ENCODE measurements at places on chromosomes 5 and 9. TPM values are rescaled to one million over a fixed set of nuclear protein-coding genes. Genes with fewer than 3 reads are reported as not detected.

- DNase-seq, result no peak
Observed at GRCh38 chr9:10366171-10366779, 246.5 kb downstream of the PTPRD start.

- no peak for DNase-seq
Observed at GRCh38 chr9:133125941-133126696, 5.1 kb upstream of the RALGDS start.

GRCh38 chr9:85949586-85950335, 8.8 kb downstream of the NAA35 start:
- no peak for DNase-seq

DNA sequence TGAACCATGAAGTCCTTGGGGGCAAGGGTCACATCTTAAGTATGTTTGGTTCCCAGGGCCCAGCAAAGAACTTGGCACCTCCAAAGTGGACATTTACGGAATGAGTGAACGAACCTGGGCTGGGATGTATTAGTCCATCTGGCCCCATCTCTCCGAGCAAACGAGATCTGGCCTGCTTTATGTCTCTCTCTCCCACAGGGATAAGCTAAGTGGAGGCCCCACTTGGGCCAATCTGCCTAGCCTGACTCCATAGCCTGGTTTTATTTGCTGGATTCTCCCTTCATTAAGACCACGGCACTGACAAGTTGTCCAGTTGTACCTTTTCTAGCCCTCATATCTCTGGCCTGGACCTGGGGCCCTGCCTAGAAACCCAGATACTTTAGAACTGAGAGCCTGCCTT, 2.1 kb downstream of the TTLL11 start:
- DNase-seq, result no peak

GRCh38 chr5:179260324-179261070, 84.8 kb downstream of the ADAMTS2 start:
- DNase-seq, result no peak

- no peak for DNase-seq
Observed at GRCh38 chr9:9108641-9109040, 1309.1 kb upstream of the DMAC1 start.

GRCh38 chr5:113253037-113253436, 181.8 kb downstream of the TSSK1B start:
- DNase-seq, result no peak

GRCh38 chr5:160899735-160900134, 47.7 kb upstream of the ATP10B start:
- DNase-seq, result no peak

DNA sequence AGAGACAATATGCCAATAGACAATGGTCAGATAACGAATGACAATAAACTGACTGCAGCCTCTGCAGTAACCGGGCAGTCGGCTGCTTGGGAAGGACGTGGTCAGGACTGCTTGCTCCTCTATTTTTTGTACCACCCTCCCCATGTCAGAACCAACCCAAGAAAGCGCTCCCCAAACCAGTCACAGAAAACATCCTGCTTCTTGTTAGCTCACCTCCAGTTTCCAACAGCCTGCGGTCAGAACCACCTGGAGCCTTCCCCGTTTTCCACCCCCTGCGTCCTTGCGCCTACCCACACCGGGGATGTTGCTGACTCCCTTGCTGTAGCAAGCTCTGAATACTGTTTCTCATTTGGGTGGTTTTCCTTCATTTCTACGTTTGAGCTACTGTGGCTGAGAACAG, 1.7 kb upstream of the MRNIP start:
- DNase-seq, result no peak

DNA sequence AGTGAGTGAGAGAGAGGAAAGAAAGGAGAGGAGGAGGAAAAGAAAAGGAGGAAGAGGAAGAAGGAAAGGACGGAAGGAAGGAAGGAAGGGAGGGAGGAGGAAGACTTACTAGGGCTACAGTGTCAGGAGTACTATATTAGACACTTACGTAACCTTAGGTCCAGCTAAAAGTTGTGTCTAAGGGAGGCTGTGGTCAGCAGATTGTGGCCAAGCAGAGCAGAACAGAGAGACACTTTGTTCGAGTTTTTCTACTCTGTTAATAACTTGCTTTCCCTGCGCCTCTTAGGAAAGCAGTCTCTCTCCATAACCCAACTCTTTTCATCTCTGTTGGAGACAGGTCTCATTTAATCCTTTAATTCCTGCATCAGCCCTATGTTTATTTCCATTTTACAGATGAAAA, 138.9 kb downstream of the KCNN2 start:
- no peak for DNase-seq

DNA sequence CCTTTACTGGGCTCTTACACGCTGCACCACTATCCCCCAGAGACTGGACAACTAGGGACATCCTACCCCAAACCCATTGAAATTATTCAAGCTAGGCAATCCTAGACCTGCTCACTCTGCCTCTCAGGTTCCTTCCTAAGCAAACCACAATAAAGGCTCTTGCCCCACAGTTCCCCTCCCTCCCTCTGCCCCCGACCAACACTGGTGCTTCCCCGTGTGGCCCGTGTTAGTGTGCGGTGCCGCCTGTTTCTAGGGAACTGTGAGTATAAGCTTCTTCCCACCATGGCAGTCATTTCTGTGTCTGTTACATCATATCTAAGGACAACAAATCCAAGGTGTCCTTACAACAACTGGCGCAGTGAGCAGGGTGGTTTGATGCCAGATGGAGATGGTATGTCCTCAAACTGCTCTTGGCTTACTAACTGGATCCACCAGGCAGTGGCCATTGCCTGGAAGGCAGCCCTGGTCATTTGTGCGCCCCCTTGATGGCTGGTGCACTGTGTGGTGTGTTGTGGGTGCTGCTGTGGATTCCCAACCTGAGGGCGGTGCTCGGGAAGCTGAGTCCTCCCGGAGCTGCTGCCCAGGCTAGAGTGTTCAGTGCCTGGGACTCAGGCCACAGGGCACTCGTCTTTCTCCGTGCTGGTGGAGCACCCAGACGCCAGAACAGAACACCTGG, 8.4 kb upstream of the MXD3 start:
- peak; percentile 51 for DNase-seq

DNA sequence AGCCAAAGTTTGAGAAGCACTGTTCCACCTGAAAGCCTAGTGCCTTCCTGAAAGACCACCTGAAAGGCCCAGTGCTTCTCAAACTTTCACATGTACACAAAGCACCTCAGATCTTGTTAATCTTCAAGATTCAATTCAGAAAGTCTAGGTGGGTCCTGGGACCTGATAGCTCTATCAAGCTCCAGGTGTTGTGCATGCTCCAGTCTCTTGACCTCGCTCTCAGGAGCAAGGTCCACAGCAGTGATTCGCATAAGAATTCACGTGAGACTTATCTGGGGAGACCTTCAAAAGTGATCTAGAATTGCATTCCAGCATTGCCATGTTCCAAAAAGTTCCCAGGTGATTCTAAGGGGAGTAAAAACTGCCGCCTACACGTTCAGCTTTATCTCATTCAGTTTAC, 102.1 kb downstream of the PIK3R1 start:
- DNase-seq, result no peak

GRCh38 chr5:180121826-180122413, 50.4 kb upstream of the RNF130 start:
- DNase-seq, result no peak

- peak; percentile 42 for DNase-seq
Observed at GRCh38 chr5:107670087-107670931, 428 bp downstream of the EFNA5 start.

- DNase-seq, result peak; percentile 42
Observed at GRCh38 chr9:124006448-124007361, 4.9 kb upstream of the LHX2 start.

DNA sequence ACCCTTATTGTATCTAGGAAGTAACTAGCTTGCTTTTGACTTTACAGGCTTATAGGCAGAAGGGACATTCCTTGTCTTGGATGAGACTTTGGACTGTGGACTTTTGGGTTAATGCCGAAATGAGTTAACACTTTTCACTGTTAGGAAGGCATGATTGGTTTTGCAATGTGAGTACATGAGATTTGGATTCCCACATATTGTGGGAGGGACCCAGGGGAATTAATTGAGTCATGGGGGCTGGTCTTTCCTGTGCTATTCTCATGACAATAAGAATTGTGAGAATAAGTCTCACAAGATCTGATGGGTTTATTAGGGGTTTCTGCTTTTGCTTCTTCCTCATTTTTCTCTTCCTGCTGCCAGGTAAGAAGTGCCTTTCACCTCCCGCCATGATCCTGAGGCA, 417.5 kb downstream of the HINT1 start:
- DNase-seq, result no peak

GRCh38 chr9:7606591-7606990, 193.0 kb downstream of the DMAC1 start:
- no peak for DNase-seq

GRCh38 chr5:174231956-174232487, 186.5 kb downstream of the NSG2 start:
- no peak for DNase-seq

GRCh38 chr5:54646356-54647101, 129.0 kb downstream of the SNX18 start:
- peak; percentile 77 for DNase-seq

DNA sequence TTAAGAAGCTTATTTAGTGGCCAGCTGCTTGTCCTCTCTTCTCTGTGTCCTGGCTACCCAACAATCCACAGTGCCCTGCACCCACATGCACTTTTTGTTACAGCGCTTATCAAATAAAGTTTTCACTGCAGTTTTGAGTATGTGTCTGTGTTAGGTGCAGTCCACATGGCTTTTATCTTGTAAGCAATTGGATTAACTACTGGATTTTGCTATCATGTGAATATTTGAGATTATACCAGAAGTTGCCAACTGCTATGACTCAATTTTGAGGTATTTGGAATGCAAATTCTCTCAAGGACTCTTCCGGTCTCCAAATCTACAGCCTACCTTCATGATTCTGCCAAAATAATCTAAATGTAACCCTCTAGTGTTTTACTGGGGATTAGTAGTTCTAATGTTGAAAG, 690.2 kb downstream of the NR2F1-AS1 start:
- no peak for DNase-seq

DNA sequence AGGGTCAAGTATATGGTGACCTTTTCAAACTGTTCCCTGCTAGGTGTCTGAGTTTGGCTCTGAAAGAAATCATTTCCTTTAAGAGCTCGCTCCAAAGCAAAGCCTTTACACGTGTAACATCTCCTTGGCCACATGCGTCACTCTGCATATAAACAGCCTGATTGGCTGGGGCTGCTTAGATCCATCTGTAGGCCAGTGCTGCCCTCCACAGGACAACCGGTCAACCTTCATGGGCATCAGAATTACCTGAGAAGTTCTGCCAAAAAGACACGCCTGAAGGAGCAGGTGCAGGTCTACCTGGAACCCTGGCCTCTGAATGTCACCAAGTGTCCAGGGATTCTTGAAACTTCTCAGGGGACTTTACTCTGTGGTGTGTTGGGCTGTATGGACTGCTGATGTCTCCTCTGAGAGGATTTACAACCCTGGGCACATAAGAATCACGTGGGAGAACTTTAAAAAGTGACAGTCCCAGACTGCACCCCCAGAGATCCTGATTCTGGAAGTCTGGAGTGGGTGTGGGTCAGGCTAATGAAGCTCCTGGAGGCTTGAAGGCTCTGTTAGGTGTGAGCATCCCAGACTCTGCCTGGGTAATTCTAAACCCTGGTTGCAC, 497.6 kb downstream of the GADD45G start:
- DNase-seq, result peak; percentile 90

GRCh38 chr5:124927735-124928134, 181.3 kb upstream of the ZNF608 start:
- DNase-seq, result no peak

CTXN3 gene
- not detected for total RNA-seq

PSIP1 gene
- total RNA-seq, result 189 TPM

QRFP gene
- not detected for total RNA-seq

NSMF gene
- 63.6 TPM for total RNA-seq

FLT4 gene
- total RNA-seq, result 0.75 TPM

PROP1 gene
- total RNA-seq, result not detected

PLPP7 gene
- 0.14 TPM for total RNA-seq

DOCK8 gene
- total RNA-seq, result 125 TPM

SLC6A19 gene
- total RNA-seq, result not detected

MSX2 gene
- total RNA-seq, result not detected

SPINK4 gene
- not detected for total RNA-seq

DND1 gene
- 2.1 TPM for total RNA-seq
